ENCODE measurements at places on chromosomes 7 and 10.

DNA sequence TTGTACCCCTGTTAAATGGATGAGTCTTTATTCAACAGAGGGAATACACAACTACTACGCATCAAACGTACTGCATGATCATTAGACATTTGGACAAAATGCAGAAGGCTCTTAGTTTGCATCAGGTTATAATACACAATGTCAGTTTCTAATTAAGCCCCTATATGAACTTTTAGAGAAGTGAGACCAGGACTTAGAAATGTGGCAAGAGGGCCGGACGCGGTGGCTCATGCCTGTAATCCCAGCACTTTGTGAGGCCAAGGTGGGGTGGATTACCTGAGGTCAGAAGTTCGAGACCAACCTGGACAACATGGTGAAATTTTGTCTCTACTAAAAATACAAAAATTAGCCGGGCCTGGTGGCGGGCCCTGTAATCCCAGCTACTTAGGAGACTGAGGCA is 76.3 kb upstream of the MGMT start:
- DNase-seq, result no peak

- no peak for DNase-seq
These were observed 412.5 kb upstream of the SEMA3C start for GRCh38 chr7:81331061-81332018.

DNA sequence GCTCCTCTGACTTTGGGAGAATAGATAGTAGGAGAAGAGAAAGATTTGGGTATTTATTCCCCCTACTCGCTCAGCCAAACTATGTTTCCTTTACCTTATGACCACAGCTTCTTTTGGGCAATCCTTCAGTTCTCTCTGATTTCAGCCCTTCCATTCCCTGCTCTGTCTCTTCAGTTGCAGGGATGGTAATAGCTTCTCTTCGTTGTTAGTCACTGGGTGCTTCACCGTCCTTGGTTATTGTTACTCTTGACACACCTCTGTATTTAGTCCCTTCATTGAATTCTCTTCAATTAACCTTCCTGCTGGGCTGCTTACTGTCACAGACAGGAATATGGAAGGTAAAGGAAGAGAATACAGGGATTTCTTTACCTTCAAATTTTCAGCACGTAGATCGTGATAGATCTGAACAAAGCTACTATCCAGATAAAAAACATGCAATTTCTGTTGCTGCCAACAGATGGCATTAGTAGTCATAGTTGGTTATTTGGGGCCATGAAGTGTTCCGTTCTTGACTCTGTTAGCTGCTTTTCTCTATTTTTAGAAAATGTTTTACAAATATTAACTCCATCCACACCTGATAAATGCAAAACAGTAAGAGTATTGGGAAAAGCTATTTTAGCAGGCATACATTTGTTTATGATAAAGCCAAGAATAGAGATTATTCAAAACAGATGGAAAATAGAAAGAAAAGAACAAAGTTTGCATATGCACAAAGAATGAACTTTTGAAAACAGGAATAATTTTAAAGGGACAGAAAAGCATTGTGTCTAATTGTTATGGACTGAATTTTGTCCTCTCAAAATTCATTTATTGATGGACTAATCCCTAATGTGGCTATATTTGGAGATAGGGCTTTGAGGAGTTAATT is 14.0 kb upstream of the PTTG1IP2 start:
- peak; percentile 43 for DNase-seq

DNA sequence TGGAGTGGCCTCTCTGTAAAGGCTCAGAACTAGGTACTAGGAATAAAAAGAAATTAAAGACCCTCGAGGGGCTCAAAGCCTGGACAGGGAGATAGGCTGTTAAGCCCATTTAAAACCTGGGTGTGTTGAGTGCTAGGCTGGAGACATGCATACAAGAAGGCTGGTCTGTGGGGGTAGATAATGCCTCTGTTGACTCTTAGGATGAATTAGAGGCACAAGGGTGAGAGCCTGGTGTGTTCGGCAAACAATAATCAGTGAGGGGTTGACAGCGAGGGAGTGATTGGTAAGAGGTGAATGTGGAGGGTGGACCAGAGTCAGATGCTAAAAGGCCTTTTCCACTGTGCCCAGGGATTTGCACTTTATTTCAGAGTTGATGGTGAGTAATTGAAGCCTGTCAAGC is 12.7 kb downstream of the GSTO2 start:
- no peak for DNase-seq

DNA sequence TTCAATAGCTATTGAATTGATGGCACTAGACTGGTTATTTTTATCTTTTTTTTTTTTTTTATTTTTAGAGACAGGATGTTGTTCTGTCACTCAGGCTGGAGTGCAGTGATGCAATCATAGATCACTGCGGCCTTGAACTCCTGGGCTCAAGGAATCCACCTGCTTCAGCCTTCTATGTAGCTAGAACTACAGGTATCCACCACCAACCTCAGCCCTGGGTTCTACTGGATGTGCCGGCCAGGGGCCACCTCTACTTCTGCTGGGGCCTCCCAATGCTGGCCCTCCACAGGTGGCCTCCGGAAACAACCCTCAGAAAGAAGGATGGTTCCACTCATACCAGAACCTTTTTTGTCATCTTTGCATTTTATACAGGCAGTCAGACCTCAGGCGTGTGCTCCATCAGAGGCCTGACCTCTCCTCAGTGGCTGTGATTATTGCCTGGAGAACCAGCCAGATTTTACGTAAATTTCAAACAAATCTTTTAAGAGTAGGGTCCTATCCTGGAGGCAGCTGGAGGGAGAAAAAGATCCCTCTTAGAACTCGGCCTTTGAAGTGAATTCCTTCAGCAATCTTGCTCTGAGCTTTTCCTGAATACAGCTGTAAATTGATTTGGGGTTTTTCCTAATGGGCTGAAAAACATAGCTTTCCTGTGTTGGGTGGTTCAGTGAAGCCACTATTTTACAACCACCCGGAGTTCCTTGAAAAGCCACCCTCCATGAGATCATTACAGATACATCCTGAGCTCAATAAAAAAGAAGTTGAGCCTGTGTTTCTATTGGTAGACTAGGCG is 110.0 kb downstream of the SPAG6 start:
- DNase-seq, result no peak

GRCh38 chr10:125103466-125103865 is 56.9 kb downstream of the CTBP2 start:
- no peak for DNase-seq

GRCh38 chr10:77220150-77220549 is 417.5 kb downstream of the KCNMA1 start:
- no peak for DNase-seq

GRCh38 chr7:100093925-100094486 is 5.2 kb downstream of the COPS6 start:
- no peak for DNase-seq

DNA sequence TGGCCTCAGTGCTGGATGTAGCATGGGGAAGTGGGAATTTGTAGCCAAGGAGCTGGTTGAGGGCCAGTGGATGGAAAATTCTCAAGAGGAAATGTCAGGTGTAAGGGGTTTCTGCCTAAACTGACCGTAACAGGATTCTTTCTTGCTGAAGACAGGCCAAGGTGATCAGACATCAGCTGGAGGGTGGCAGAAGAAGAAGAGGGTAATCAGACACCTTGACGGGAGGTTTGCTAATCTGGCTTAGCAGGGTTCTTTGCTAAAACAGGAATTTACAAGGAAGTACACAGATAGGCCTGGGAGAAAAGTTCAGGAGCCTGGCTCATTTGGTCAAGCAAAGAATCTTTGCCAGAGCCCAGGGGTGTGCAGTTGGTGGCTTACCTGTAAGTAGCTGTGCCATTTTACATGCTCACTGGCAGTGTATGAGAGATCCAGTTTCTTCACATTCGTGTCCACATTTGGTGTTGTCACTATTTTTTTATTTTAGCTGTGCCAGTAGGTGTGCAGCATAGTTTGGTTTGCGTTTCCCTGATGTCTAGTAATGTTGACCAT is 73.7 kb downstream of the BMPR1A start:
- no peak for DNase-seq

GRCh38 chr10:59700709-59701108 is 8.9 kb downstream of the SLC16A9 start:
- no peak for DNase-seq

- no peak for DNase-seq
These were observed 86.4 kb downstream of the GPR37 start for GRCh38 chr7:124679146-124679545.

- no peak for DNase-seq
These were observed 37.2 kb upstream of the ZNF488 start for GRCh38 chr10:47421057-47421952.

DNA sequence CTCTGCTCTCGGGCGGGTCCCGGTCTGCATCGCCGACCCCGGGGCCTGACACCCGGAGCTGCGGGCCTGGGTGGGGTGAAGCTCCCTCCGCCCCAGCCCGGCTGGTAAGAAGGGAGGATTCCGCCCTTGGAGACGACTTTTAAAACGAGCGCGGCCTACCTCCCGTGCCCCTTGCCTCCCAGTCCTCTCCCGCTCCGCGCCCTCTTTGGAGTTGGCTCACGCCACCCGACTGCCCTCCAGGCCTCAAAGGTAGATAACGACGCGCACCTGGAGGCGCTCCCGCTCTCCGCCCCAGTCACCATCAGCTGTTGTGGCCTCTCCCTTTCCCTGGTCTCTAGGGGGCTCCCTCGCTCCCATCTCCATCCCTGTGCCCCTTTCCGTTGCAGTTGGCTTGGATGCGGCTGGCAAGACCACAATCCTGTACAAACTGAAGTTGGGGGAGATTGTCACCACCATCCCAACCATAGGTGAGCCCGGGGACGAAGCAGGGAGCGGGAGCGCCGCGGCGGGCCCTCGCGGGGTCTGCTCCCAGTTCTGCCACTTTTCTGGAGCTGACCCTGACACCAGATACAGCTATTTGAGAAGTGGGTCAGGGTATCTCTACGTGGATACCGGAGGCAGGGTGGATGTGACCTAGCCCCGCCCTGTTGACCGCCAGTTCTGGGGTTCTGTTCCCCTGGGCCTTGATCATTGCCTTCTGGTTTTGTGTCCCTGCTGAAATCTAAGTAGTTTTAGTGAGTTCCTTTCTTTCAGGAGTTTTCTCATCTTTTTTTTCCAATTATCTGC is 679 bp downstream of the ARF5 start:
- no peak for DNase-seq

DNA sequence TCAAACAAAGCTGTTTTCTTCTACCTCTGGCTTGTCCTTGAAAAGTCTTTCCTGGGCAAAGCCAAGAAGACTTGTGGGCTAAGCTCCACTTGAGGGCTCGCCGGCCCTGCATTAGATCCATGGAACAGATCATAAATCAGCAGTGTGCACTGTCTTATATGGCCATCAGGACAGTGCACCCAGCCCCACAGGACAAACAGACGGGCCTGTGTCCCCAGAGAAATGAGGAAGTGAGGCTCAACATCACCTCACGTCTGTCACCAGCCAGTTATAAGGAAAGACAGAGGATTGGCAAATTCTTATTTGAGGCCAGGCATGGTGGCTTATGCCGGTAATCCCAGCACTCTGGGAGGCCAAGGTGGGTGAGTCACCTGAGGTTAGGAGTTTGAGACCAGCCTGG is 12.3 kb upstream of the IFT22 start:
- DNase-seq, result no peak

GRCh38 chr10:63573068-63573697 is 52.0 kb downstream of the REEP3 start:
- peak; percentile 37 for DNase-seq

- no peak for DNase-seq
These were observed 131.1 kb upstream of the PTN start for GRCh38 chr7:137474540-137475026.

- DNase-seq, result no peak
These were observed 7.4 kb downstream of the IFIT3 start for GRCh38 chr10:89335226-89335625.

- no peak for DNase-seq
These were observed 26.7 kb downstream of the ERCC6 start for GRCh38 chr10:49512121-49512809.

DNA sequence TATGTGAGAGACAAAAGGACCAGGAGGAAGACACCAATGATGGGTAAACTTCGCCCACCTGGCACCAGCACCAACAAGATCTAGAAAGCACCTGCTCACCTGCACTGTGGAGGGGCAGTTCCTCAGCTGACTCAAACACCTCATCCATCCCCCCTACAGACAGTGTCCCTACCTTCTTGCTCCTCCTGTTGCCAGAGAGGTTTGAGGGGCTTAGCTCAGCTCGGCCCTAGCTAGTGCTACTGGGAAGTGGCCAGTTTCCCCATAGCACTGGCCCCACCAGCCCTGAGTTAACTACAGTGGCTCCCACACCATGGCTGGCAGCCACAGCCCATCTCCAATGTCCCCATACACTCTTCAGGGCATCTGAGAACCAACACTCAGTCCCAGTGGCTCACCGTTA is 70.8 kb downstream of the GRID1 start:
- DNase-seq, result no peak

All from SHP77 treated with DMSO at 0.1 percent for 48 hours (cell line).